ENCODE measurements at places on chromosomes 16 and 17.

DNA sequence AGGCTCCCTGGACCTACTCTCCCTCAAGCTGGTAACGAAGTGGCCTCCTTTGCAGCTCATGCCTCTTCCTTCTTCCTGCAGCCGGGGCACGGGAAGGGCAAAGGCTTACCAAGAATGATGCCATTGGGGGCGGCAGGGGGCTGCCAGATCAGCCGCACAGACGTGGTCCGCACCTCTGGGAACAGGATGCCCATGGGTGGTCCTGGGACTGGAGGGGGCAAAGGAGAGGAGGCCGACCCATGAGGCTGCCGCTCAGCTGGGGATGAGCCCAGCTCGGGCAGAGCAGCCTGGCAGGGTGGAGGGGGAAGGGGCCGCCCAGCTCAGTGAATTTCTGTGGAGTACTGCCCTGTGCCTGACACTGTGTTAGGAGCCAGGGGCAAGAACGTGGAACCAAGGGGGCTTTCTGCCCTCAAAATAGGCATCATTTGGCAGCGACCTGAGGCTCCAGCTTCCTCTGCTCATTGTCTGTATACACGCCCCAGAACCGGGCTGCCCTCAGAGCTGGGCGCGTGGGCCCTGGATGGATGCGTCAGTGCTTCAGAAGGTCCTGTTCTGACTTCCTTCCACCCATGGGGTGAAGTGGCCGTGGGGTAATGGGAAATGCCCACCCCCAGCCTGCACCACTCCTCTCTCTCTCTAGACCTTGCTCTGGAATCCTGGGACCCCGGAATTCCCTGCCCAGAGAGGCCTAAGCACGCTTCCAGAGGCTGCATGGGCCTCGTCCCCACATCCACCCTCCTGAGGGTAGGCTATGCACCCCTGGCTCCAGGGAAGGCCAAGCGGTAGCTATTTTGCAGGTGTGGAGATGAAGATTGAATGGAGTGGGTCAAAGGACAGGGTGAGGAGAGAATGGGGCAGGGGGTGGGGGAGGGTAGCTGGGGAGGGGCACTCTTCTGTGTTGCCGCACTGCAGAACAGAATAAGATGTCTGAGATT lies 79.8 kb upstream of the CDC42EP4 start:
- DNase-seq, result no peak

GRCh38 chr17:59002126-59002525 lies 104.6 kb downstream of the TRIM37 start:
- DNase-seq, result no peak

GRCh38 chr17:73248532-73248931 lies 13.1 kb downstream of the CPSF4L start:
- DNase-seq, result no peak

GRCh38 chr17:45440161-45440778 lies 7.6 kb upstream of the ARHGAP27 start:
- DNase-seq, result no peak

- no peak for DNase-seq
Observed at GRCh38 chr17:19533036-19533717, 477 bp upstream of the SLC47A1 start.

GRCh38 chr17:45162025-45162687 lies 481 bp downstream of the HEXIM2 start:
- DNase-seq, result no peak

DNA sequence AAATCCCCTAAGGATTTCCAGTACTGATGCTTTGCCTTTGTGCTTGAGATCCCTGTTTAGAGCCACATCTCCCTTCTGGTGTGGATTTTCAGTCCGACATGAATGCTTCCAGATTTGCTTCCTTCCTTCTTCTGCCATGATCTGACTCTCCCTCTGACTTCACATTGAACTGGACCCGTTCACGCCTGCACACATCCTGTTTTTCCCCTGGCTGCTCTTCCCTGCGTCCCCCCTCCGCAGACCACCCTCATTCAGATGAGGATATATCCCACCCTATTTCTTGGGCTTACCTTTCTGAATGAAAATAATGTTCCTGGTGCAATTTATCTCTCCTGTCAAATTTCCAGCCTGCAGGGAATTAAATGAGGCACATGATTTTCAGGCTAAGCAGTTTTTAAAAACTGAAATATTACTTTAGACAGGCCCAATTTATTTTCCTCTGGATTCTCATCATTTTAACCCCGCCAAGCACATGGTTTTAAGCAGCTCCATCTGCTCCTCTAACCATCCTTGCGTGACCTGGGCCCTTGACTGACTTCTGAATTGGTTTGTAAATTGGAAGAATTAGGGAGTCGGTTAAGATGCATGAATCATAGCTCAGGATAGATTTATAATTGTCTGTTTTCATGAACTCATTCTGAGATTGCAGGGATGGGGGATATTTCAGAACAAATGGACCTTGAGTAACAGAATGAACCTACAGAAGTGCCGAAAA lies 59.2 kb downstream of the BMERB1 start:
- DNase-seq, result no peak

GRCh38 chr16:10616419-10616755 lies 36.0 kb upstream of the EMP2 start:
- DNase-seq, result no peak

GRCh38 chr16:86127366-86127765 lies 228.4 kb downstream of the IRF8 start:
- no peak for DNase-seq

DNA sequence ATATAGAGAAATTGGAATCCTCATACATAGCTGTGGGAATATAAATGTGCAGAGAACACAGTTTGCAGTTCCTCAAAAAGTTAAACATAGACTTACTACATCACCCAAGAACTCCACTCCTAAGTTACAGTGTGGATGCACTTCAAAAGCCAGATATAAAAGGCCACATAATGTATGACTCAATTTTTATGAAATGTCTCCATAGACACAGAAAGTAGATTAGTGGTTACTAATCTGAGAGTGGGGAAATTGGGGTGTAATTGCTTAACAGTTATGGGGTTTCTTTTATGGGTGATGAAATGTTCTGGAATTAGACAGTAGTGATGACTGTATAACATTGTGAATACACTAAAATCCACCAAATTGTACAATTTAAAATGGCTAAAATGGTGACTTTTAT lies 60.9 kb downstream of the CACNG1 start:
- no peak for DNase-seq

GRCh38 chr17:7834542-7834956 lies 532 bp downstream of the KDM6B start:
- no peak for DNase-seq

GRCh38 chr16:9258423-9259051 lies 167.1 kb downstream of the HAPSTR1 start:
- no peak for DNase-seq

DNA sequence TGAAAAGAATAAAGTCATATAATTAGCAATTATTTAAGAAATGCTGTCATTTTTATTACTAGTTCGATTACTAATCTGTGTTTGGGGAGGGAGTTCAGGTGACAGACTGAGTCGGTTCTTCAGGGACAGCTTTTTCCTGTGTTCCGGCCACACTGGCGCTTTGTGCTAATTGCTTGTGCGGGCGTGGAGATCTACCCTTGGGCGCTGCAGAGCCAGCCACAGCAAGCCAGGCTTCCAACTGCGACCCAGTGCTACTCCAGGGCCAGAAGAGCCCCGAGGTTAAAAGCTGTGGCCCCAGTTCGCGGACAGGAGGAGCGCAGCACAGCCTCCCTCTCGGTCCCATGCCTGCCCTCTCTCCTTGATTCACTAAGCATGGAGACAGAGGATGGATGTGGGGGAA lies 6.5 kb upstream of the OR2C1 start:
- no peak for DNase-seq

DNA sequence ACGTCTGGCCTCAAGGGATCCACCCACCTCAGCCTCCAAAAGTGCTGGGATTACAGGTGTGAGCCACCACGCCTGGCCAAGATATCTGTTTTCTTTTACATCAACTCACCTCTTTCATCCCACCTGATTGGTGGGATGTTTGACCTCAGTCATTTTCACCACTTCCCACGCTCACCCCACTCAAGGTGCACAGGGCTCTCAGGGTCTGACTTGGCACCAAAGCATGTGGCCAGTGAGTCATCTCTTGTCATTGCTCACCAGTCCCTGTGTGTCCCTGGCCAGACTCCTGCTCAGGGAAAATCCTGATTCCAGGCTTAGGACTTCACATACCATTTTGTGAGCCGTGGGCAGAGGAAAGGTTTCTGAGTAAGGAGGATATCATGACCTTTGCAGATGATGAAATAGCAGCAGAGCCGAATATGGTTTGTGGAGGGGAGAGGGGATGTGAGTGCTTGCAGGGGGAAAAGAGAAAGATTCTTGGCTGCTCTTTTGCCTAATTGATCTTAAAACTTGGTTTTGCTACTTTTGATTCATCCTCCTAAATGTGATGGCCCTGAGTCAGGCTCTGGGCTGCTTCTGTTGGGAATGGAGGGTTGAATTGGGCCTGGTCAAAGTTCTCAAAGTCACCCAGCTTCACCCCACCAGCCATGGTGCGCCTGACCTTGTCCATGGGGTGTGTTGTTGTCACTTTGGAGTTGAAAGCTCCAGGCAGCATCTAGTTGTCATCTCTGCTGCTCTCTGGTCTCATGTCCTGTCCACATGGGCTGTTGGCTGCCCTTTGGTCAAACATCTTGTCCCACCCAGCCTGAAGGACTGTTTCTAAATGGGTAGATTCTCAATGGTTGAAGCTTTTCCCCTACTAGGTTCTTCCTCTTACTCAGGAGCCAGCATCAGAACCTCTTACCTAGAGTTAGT lies 6.0 kb upstream of the KCNH6 start:
- no peak for DNase-seq
